ENCODE measurements at places on chromosomes 3 and 15.

DNA sequence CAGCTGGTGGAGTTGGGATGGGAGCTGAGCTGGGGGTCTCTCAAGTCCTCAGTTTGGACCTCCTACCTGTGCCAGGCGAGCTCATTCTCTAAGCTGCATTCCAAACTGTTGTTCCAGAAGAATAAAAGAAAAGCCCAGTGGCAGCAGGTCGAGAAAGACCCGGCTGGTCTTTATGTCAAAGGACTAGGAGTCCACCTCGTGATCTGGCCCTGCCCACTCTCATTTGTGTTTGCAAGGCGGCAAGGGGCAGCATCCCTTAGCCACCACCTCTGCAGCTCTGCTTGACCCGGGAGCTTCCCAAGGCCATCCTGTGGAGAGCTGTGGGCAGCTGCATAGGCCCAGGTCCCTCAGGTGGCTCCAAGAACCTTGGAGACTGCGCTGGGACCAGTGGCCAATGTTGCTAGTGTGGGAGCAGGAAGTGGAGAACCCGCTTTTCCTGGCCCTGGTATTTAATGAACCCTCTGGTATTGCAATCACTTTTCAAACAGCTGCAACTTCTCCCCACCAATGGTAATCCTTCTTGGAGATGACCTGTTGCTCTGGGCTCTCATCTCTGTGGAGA is 30.9 kb downstream of the KY start:
- DNase-seq: no peak

- DNase-seq: no peak
These were observed 306.5 kb downstream of the PLOD2 start for GRCh38 chr3:145854499-145854898.

DNA sequence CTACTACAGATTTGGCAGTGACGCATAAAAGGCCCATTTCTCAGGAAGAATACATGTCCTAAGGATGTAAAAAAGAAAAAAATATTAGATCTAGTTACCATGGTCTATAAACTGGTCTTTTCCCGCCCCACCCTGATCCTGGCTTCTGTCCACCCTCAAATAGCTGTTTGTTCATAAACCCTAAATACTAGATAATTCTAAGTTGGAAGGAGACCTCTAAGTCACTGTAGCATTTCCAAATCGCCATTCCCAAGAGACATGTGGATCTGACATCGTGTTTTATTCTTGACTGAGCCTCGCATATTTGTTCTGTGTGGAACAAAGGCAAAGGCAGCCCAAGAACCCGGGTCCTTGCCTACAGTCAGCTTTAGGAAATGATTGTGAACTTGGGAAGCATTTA is 49.0 kb downstream of the LMCD1 start:
- DNase-seq: no peak

DNA sequence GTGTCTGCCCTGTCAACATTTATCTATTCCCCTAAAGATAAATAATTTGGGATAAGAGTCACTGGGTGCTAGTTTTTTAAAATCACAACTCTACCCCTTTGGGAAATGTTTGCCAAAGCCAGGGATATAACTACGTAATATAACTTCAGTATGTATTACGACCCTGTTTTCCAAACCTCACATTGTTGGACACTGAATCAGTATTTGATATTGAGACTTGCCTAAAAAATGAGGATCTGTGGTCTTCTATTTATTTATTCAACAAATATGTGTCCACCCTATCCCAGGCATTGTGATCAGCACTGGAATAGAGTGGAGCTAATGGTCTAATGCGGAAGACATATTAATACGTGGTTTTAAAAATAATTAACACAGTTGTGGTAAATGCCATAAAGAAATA is 4.5 kb upstream of the MGA start:
- DNase-seq: no peak

- DNase-seq: no peak
These were observed 18.3 kb downstream of the TRH start for GRCh38 chr3:129992781-129993180.

DNA sequence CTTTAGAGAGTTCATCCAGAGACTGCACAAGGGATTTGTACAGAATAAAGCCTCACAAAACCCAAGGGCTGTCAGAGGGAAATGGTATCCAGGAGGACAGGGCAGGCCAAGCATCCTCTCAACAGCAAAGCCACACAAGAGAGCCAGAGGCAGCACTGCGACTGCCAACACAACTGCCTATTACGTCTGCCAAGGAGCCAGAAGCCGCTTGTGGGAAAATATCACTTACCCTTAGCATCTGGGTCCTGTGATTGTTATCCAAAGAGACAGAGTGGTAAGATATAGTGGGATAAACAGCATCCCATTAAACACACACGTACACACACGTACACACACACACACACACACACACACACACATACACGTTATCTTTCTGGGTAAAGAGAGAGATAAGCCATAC is 618.3 kb upstream of the AGTR1 start:
- DNase-seq: no peak

- no peak for DNase-seq
These were observed 15.7 kb downstream of the C3orf33 start for GRCh38 chr3:155790272-155790925.

DNA sequence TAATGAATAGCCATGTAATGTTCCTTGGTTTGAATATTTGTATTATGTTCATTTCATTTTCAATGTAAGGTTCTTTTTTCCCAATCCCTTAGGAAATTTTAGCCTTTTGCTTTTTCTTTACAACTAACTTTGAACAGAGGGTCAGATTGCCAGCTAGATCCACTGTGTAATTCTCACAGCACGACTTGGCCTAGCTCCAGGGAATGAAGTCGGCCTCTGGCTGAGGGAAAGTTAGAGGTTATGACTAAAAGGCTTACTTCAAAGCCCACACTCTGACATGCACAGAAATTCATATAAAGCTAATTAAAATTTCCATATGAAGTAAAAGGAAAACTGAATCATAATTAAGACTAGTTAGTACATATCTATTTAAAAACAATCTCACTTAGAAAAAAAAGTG is 38.7 kb downstream of the ROBO1 start:
- no peak for DNase-seq

GRCh38 chr15:37057256-37057655 is 43.1 kb downstream of the MEIS2 start:
- no peak for DNase-seq

GRCh38 chr15:73227433-73228056 is 141.2 kb downstream of the HCN4 start:
- no peak for DNase-seq

GRCh38 chr3:177307826-177308225 is 110.5 kb upstream of the TBL1XR1 start:
- DNase-seq: no peak

- DNase-seq: no peak
These were observed 11.8 kb upstream of the ABHD10 start for GRCh38 chr3:111967068-111967467.

- peak; percentile 62 for DNase-seq
These were observed 153.9 kb downstream of the APBA2 start for GRCh38 chr15:29039466-29040369.

GRCh38 chr3:35187908-35188307 is 451.4 kb upstream of the ARPP21 start:
- DNase-seq: no peak

DNA sequence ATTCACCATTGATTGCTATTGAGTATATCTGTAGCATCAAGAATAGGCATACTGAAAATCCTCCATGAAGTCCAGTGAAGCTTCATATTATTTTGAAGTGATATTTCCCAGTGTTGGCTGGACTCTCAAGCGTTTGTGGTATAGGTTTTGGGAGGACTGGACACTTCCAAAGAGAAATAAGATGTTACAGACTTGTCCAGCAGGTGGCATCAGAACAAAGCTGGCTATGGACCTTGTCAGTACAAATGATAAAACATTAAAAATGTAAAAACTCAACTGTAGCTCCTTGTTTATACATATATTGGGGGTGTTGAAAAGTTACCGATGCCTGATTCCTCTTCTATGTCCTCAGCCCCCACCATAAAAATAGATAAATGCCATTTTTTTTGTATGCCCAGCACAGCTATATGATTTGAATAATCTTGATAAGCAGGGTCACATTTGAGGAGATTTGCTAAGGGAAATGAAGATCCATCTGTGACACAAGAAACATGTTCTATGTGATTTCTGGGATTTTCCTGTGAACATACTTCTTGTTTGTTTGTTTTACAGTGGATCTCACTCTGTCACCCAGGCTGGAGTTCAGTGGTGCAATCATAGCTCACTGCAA is 54.5 kb upstream of the GOLGA6B start:
- peak; percentile 44 for DNase-seq

- peak; percentile 62 for DNase-seq
These were observed 556 bp downstream of the ANKRD63 start for GRCh38 chr15:40282147-40282868.

- peak; percentile 17 for DNase-seq
These were observed 44.1 kb upstream of the ICE2 start for GRCh38 chr15:60523056-60523455.

GRCh38 chr15:31954374-31955172 is 75.7 kb upstream of the CHRNA7 start:
- no peak for DNase-seq

DNA sequence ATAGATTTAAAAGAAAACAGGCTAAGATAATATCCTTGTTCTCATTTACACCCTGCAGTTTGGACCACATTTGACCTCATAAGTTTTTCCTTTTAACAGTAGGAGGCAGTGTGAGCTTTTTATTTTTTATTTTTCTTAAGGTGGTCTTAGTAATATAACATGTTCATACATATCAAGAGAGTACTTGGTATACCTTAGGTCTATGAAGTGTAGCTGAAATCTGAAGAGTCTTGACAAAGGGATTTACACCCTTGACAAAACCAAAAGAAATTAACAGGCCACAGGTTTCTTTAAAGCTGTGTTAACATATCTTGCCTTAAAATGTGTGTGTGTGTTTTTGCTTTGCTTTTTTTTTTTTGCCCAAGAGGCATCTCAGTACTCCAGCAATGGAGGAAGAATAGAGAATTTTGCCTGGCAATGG is 3.2 kb downstream of the RAP2B start:
- peak; percentile 16 for DNase-seq

DNA sequence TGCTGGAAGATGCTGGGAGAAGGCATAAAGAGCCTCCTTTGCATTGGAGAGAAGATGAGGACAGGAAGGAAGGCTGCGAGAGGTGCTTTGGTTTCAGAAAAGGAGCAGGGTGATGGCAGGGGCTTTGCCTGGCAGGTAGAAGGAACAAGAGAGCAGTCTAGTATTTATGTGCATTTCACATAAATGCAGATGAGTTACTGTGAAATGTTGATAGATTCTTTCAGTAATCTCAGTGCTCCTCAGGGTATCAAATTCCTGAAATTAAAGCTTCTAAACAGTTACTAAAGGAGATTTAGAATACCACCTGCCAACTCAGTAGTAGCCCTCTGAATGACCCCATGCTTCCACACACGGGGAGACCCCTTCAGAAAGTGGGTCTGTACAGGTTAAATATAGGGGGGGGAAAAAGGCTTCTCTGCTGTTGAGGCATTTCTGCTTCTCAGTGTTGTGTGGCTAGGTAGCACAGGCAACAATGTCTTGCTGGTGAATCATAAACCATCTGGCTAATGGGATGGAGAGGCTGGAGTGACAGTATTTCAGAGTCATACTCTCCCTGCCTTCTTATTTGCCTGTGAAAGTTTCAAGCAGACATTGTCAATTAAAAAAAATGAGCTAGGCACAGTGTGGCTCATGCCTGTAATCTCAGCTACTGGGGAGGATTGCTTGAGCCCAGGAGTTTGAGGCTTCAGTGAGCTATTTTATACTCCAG is 14.3 kb upstream of the FBXL22 start:
- no peak for DNase-seq

- DNase-seq: peak; percentile 48
These were observed 125.6 kb downstream of the ETFA start for GRCh38 chr15:76185716-76186115.

GRCh38 chr15:101137312-101137940 is 114.4 kb downstream of the CHSY1 start:
- DNase-seq: peak; percentile 30

DNA sequence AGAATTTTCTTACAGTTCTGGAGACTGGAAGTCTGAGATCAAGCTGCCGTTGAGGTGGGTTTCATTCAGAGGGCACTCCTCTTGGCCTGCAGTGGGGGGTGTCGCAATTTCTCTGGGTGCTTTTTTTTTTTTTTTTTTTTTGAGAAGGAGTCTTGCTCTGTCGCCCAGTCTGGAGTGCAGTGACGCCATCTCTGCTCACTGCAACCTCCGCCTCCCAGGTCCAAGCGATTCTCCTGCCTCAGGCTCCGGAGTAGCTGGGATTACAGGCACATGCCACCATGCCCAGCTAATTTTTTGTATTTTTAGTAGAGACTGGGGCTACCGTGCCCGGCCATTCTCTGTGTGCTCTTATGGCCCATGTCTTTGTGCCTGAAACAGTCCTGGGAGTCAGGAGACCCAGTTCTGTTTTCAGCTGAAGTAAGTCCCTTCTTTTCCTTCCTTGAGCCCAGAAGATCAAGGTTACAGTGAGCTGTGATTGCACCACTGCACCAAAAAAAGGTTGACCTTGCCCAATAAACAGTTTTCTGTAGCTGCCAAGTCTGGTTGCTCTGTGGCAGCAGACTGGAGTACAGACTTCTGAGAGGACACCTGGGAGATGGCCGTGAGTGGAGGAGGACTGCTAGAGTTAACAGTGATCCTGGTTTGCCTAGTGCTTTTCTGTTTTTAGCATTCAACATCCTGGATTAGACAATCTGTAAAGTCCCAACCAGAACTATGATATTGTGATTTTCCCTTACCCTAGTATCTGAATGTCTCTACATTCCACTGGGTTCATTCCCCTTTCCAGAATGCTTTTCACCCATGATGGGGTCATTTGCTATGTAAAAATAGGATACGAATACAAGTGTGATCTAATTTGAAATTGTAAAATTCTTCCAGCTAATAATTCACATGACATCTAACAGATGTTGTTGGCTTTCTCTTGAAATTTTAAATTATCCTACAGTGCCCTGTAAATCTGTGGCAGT is 76.6 kb upstream of the RNF7 start:
- DNase-seq: no peak

DNA sequence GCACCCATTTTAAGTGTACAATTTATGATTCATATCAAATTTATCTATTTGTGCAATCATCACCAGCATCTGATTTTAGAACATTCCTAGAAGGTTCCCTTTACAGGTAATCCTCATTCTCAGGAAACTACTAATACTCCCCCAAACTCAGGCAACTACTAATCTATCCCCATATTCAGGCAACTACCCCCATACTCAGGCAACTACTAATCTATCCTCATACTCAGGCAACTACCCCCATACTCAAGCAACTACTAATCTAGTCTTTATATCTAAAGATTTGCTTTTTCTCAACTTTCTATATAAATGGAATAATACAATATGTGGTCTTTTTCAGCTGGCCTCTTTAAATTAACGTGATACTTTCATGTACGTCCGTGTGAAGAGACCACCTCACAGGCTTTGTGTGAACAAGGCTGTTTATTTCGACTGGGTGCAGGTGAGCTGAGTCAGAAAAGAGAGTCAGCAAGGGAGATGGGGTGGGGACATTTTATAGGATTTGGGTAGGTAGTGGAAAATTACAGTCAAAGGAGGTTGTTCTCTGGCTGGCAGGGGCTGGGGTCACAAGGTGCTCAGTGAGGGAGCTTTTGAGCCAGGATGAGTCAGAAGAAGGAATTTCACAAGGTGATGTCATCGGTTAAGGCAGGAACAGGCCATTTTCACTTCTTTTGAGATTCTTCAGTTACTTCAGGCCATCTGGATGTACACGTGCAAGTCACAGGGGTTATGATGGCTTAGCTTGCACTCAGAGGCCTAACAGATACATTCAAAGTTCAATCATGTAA is 1444.5 kb upstream of the CADM2 start:
- DNase-seq: no peak
